ENCODE measurements at places on chromosomes 5 and 9. TPM values are rescaled to one million over a fixed set of nuclear protein-coding genes. Genes with fewer than 3 reads are reported as not detected.

- no peak for DNase-seq
These were observed 234.1 kb downstream of the ADGRV1 start for GRCh38 chr5:90792725-90793124.

- DNase-seq, result no peak
These were observed 41.9 kb upstream of the ITGA2 start for GRCh38 chr5:52947208-52947607.

GRCh38 chr5:151781201-151781600 is 9.4 kb downstream of the G3BP1 start:
- no peak for DNase-seq

DNA sequence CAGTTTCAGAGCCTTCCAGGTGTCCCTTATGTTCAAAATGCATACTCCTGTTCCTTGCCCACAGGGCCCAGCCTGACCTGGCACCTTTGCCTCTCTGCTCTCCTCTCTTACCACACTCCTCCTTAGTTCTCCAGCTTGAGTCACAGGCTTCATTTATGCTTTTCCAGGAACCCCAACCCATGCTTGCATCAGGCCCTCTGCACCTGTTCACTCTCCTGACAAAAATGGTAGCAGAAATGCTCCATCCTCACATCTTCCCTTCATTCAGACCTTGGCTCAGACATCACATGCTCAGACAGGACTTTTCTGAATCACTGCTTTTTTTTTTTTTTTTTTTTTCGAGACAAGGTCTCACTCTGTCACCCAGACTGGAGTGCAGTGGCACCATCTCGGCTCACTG is 15.1 kb upstream of the RNF145 start:
- DNase-seq, result no peak

DNA sequence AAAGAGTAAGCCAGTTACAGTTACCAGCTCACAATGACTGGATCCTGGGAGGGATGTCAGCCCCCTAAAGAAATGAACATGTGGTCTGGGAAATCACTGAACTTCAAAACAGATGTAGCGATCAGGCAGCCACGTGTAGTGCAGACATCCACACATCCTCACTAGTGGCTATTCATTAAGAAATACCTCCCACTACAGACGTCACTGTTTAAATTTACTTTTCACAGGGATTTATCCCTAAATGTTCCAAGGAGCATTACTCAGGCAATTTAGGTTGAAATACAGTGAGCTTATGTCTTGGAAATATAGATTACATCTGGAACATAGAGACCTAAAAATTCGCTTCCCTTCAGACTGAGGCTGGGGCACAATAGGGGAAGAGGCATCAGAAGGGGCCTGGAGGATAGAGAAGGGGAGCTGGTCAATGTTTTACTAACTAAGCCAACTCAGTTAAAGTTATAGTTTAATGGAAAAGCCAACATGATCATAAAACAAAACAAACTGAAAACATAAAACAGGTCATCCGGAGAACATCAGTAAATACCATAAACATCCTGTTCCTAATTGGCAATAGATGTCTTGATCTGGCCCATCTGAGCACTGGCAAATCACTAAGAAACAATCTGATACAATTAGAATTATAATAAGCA is 92.3 kb downstream of the FANCC start:
- no peak for DNase-seq

DNA sequence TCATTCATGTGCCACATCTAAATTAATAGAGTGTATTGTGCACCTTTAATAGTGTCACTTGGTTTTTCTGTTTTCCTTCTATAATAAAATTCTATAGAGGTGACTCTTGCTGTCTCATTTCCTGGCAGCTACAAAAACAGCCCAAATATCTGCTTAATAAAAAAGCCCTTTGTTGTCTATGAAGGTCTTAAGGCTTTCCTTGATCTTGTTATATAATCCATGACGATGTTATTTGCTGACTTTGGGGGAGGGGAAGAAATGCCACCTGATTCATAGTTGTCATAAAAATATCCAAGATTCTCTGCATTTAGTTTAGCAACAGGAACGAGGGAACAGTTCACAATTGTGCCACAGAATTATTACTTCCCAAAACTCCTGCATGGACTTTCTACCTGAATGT is 31.3 kb downstream of the CPEB4 start:
- DNase-seq, result no peak

DNA sequence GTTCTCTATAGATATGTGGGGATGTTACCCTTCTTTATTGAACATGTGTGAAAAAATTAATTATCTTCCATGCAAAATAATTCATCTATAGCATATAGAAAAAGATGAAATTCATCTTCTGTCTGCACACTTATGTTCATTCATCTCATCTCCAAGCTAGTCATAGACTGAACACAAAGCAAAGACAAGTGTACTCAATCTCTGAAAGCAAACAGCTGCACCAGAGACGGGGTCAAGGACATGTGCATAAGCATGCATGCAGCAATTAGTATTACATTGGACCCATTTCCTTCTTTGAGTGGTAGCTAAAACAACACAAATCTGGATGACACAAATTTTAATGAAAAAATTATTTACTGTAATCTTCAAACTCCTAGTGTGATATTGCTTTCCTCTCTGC is 547.0 kb upstream of the COX7C start:
- no peak for DNase-seq

DNA sequence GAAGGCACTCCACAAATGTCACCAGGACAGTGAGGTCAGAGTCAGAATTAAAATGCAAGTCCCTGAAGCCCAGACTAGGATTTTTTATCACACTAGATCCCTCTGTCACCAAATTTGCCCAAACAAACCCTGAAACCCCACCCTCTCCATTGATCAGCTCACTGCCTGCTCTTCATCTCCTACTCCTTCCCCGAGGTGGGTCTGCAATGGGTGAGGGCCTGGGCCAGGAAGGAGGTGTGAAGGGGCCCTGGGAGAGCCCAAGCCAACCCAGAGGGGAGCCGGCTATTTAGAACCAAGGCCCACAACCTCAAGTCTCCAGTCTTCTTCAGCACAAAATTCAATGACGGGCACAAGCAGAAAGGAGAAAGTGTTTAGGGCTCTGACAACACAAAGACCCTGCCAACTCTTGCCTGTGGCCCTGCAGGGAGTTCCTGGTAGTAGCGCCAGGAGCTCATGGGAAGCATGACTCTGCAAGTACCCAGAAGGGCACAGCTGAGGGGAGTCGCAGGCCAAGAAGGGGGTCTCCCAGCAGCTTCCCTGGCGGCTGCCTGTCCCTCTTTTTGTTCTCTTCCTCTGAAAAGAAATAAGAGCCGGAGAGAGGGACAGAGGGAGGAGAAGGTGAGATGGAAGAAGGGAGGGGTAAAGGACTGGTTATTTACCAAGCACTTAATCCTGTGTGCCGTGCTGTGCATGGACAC is 5.5 kb downstream of the FOXI1 start:
- DNase-seq, result no peak

GRCh38 chr5:173642191-173642816 is 25.9 kb upstream of the BOD1 start:
- no peak for DNase-seq

- DNase-seq, result no peak
These were observed 44.0 kb upstream of the NCS1 start for GRCh38 chr9:130128251-130128650.

GRCh38 chr5:1399737-1400136 is 45.5 kb downstream of the SLC6A3 start:
- no peak for DNase-seq

DNA sequence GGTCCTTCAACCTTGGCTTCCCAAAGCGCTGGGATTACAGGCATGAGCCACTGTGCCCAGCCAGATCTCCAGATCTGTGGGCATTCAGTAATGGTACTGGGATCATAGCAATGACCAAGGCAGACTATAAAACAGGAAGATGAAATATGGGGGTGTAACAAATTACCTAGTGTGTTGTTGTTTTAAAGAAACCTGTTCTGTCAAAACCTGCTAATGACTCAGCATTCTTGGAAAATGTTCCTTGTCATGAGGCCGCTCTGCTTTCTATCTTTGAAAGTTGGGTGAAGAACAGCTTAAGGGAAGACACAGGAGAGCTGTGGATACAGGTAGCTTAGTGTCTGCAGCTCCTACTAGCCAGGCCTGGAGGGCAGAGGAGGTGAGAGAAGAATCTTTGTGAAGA is 19.4 kb downstream of the TARS1 start:
- no peak for DNase-seq

GRCh38 chr5:148760945-148761638 is 65.3 kb upstream of the ADRB2 start:
- DNase-seq, result no peak

GRCh38 chr5:32536246-32536645 is 49.1 kb upstream of the SUB1 start:
- DNase-seq, result no peak

DNA sequence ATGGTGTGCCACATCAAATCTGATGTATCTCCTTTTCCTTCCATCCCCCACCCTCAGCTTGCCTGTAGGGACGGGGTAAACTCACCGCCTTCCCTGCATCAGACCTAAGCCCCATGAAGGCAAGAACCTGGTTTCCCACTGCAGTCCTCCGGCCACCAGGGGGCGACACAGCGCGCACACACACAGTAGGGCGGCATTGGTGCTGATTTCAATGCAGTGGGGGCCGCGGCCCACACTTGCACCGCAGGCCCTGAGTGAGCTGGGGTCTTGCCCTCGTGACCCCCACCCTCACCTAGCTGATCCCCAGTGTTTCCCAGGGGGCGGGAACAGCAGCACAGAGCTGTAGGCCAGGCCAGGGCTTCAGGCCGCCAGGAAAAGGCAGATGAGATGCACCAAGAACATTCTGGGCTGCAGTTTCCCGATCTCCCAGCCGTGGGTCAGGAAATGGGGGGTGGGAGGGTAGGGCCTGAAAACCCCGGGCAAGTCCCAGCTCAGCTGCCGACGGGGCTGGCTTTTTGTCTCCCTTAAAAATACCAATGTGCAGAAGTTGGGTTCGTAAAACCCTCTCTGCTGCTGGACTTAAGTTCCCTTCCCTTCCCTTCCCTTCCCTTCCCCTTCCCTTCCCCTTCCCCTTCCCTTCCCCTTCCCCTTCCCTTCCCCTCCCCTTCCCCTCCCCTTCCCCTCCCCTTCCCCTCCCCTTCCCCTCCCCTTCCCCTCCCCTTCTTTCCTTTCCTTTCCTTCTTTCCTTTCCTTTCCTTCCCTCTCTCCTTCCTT is 19.5 kb downstream of the FAM163B start:
- DNase-seq, result no peak

DNA sequence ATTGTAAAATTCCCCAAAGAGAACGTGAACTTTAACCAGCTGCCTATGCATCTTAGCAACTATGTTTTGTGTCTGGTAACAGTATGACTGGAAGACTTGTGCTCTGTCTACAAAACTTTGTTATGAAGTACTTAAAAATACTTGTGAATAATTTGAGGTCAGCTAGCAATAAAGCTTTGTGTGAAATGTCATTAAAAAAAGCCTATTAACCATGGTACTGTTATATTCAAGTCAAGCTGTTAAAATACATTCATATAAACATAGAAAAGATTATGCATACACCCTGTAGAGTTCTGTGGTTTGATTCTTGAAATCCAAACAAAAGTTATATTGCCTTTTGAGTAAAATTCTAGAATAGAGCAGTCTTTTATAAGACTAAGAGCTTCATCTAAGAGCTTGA is 60.1 kb downstream of the VCAN start:
- DNase-seq, result no peak

GRCh38 chr9:69380301-69380700 is 55.3 kb downstream of the ENTREP1 start:
- DNase-seq, result no peak

DNA sequence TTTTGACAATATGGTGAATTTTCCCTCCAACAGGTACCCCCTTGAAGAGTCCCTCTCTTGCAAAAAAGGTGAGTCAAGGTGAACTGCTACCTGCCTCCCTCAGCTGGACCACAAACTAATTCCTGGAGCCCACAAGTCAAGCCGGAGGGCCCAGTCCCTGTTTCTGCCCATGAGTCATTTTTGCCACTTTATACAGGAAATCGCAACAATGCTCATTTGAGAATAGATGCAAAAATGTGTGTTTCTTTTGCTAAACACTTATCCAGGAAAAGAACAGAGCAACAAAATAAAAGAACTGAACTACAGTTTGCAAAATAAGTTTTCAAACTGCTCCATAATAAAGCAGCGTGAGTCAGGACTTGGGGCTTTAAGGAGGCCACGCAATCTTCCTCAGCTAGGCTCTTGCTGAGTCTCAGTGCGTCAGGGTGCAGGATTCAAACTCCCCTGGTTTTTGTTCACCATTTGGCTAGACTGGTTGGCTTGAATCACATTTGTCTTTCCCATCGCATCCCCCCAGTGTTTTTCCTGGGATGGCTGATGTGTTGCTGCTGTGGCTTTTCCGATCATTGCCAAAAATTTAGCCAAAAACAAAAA is 102.7 kb downstream of the GOLPH3 start:
- no peak for DNase-seq

DNA sequence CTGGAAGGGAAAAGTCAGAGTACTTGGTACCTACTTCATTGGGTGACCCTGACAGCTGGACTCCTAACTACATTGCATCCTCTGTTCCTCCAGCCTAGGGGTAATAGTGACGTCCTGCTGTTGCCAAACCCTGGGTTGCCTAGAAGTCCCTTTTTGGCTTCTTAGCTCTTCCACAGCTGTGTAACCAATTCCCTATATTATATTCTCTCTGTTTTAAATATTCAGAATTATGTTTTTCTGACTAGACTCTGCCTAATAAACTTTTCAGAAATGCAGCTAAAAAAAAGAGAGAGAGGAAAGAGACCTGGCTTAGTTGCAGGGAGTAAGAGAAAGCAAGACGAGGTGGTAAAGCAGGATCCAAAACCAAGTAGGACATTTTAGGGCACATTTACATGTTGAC is 28.4 kb downstream of the MCTP1 start:
- no peak for DNase-seq

- DNase-seq, result no peak
These were observed 105.5 kb downstream of the KLHL3 start for GRCh38 chr5:137630216-137630971.

DNA sequence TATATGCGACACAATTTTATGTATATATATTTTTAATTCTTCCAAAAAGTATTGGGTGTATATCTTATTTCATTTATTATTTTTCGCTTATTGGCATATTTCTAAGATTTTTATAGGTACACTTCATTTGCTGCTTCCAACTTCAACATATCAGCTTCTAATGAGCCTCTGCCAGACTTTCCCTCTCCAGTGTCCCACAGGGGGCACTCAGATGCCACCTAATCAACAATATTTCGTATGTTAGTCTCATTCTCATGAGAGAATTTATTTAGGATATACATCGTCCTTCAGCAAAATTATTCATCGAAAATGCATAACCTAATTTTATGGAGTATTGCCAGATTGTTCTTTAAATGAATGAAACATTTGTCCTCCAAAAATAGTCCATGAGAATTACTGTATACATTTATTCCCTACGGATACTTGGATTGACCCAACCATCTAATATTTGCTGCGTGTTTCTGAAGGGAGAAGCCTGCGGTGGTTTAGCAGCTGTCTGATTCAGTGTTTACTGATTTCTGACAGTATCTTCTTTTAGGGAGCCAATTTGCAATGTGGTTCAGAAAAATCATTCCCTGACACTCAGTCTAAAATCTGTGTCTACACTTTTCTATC is 100.6 kb upstream of the SELENOP start:
- no peak for DNase-seq

CDH10 gene
- total RNA-seq, result not detected

TRIM32 gene
- 20.2 TPM for total RNA-seq

ITGA1 gene
- total RNA-seq, result 26.2 TPM

TRIM41 gene
- total RNA-seq, result 16.0 TPM

IFT74 gene
- 21.0 TPM for total RNA-seq

SLC6A18 gene
- not detected for total RNA-seq

TICAM2 gene
- 0.98 TPM for total RNA-seq

BTNL3 gene
- not detected for total RNA-seq

All from breast epithelium (tissue), 4 donors.